Activated T-cell treated with anti-CD3 and anti-CD28 coated beads for 24 hours (primary cell): ENCODE measurements at places on chromosomes 1 and 21.

- DNase-seq: no peak
Observed at GRCh38 chr1:43357251-43357650, 1.5 kb upstream of the CDC20 start.

DNA sequence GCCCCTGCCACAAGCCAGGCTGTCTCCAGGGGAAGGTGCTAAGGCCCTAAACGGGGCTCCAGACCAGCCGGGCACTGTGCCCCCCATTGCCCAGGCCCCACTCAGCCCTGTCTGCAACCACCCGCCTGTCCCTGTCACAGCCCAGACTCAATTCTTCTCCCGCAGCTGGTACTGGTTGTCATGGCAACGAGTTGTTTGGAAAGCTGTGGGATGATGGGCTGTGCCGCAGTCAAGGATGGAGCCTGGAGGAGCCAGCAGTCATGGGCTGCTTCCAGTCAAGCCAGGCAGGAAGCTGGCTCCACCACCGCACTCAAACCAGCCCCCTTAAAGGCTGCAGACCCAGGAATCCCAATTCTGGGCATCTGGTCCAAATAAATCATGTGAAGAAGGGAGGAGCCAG, 4.2 kb downstream of the SPOCD1 start:
- DNase-seq: no peak

GRCh38 chr1:191305370-191305769, 827.7 kb upstream of the BRINP3 start:
- no peak for DNase-seq

DNA sequence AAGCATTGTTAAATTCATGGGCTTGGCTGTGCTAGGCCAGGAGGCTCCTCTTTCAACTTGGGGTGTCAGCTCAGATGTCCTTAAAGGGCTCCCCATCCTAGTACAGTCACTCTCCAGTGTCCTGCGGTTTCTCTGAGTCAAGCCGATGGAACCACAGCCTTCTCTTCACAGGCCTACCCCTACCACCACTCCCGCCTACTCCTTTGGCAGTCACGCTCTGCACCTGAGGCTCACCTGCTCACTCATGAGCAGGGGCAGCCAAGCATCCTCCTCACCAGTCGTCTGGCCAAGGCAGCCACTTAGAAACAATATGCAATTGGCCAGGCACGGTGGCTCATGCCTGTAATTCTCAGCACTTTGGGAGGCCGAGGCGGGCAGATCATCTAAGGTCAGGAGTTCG, 3.6 kb downstream of the ACOT7 start:
- no peak for DNase-seq

- no peak for DNase-seq
Observed at GRCh38 chr21:16834791-16835190, 678.1 kb upstream of the CXADR start.

DNA sequence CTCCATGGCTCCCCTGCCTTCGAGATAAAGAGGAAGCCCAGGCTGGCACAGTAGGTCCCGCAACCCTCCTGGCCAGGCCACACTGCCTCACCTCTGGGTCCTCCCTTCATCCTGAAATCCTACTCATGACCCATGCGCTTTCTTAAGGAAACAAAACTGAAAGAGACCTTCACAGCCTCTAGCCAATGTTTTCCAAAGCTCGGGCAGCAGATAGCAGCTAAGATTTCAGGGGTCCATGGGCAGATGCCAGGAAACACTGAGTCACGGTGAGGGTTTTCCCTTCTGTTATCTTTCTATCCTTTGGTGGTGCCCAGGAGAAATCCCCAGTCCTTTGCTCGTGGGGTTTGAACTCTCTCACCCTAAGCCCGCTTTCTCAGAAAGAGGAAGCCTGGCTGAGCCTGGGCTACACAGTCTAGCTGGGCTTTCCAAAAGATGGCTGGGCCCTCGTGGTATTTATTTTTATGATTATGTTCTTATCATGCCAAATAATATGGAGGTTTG, 26.6 kb downstream of the TTC39A start:
- DNase-seq: no peak

GRCh38 chr1:76876655-76877395, 9.5 kb downstream of the ST6GALNAC5 start:
- DNase-seq: no peak

DNA sequence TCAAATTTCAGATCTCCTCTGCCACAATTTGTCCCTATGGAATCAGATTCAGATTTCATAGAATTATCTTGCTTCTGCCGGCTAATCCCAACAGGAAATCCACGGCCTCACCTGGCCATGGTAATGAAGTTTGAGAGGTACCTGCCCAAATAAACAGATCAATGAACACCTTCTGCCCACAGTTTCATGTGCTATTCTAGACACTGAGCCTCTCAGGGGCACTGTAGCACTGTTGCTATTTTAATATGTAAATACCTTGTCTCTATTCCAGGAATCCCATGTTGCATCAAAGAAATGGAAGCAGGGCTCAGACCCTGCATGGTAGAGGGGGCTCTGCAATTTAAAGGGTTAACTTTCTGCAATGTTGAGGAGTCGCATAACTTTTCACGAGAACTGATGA, 593.1 kb downstream of the PTBP2 start:
- no peak for DNase-seq

GRCh38 chr1:66788231-66788939, 12.7 kb downstream of the INSL5 start:
- peak; percentile 53 for DNase-seq

- DNase-seq: no peak
Observed at GRCh38 chr1:62625415-62625814, 28.1 kb downstream of the ANGPTL3 start.

- no peak for DNase-seq
Observed at GRCh38 chr1:165560883-165561656, 17.3 kb downstream of the LRRC52 start.

DNA sequence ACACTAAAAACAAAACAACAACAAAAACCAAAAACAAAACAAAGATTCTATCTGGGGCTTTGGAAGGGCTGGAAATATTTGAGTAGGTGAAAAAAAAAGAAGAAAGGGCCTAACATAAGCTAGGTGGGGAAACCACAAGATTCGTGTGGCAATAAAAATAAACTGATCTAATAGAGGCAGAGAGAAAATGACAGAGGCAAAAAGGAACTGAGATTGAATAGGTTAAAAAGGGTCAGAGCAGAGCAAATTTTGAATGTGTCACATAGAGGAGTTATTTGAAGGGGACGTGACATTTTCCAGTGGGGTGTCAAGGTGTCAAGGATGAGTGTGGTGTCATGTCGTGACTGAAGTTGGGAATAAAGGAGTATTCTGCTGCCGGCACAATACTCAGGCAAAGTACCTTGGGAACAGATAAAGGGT, 65.2 kb upstream of the RALGPS2 start:
- no peak for DNase-seq

GRCh38 chr1:201344206-201345080, 33.0 kb downstream of the TNNT2 start:
- DNase-seq: no peak

DNA sequence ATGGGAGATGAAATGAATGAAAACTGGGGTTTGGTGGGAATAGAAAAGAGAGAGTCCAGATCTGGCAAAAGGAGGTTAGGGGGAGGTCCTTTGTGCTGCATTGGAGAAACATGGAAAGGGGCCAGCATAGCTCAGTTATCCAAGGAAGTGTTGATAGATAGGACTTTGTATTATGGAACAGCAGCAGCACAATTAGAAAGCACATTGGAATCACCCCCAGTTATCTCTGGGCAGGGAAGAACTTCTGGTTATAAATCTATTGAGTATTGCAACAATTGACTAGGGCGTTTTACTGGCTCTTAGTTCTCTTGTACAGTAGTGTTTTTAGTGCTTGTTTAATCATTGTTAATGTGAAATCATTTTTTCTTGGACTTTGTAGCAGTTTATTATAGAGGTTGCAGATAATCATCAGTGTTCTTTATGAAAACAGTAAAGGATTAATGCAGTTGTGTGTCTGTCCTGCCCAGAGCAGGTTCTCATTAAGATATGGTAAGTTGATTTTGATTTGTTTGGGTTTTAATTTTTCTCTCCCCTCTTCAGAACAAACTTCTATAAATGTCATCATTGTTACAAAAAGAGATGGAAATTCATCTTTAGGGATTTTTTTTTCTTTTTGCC, 76.6 kb downstream of the NR5A2 start:
- no peak for DNase-seq

DNA sequence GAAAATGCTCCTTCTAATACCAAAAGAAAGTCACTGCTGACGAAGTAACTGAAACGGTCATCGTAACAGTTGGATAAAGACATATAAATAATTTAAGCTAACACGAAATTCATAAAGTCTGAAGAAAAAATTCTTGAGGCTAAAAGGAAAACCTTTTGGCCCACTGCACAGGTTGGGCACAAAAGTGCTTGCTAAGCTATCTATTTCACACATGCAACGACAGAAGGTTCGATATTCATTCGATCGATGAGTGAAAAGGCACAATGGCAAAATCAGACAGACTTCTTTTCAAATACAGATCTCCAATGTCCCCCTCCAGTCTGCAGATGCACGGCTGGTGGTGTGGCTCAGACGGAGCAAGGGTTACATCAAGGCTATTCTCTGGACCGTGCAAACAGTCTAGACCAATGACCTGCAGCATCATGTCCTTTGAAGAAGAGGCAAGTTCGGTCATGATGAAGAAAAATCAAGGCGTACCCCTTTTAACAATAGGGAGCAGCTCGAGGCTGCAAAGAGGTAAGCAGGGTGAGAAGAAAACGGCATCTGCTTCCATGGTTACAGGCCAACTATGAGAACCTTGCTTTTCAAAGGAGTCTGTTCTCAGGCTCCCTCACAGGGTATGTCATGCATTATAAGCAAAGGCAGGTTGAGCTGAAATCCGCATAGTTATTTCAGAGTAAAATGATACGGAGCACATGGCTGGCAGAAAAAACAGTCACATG, 579.6 kb downstream of the USP25 start:
- no peak for DNase-seq
